ENCODE measurements at places on chromosomes 2 and 18.

DNA sequence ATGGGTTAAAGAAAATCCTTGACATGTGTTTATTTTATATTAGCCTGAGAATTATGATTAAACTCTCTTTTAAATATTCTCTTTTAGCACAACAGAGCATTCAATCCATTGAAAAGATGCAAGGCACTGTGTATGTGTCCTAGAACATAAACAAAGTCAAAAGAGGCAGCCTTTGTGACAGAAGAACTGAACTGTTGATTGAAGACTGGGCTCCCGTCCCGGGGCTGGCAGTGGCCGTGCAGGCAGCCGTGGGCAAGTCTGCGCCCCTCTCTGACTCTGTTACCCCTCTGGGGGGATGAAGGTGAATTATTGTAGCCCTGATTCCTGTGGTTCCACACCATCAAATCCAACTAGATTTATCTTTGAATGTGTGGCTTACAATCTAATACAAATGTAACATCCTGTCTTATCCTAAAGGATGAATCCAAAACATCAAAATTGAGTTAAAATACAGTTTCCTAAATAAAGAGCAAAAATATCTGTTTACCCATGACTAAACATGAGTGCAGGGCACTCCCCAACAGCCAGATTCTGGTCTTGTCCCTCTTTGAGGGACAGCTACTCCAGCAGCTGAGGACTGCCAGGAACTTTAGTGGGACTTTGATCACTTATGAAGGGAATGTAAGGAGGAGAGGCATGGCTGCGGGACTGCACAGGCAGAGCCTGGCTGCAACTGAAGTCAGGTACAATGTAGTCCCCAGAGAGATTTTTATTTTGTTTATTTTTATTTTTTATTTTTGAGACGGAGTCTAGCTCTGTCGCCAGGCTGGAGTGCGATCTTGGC, 37.3 kb upstream of the SH3BP4 start:
- no peak for DNase-seq

DNA sequence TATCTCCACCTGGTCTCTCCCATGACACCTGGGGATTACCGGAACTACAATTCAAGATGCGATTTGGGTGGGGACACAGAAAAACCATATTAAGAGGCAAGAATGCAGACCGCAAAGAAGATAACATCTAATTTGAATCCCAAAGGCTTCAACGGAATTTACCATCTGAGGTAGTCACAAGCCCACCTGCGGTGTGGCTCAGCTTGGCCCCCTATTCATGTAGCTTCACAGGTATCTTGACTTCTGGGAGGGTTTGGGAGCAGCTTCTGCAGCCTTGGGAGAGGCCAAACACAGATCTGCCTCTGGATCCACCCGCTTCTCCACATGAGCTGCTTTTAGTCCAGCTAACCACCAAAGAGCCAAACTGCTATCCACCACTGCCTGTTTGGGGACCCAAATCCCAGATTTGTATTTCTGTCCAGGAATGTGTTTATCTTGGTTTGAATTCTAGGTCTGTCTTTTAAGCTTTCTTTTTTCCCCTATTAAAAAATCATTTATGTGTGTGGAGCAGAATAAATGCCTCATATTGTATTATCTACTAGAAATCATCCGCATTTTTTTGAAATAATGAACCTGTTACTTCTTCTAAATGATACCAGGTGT, 247.6 kb downstream of the DLGAP1 start:
- no peak for DNase-seq

GRCh38 chr2:106921451-106921850, 35.5 kb upstream of the ST6GAL2 start:
- DNase-seq: no peak

- no peak for DNase-seq
Observed at GRCh38 chr2:1591461-1591770, 152.9 kb downstream of the PXDN start.

- no peak for DNase-seq
Observed at GRCh38 chr2:101111917-101112771, 39.0 kb downstream of the TBC1D8 start.

- DNase-seq: no peak
Observed at GRCh38 chr2:147679955-147680531, 164.8 kb upstream of the ACVR2A start.

- no peak for DNase-seq
Observed at GRCh38 chr2:152363936-152364335, 29.0 kb downstream of the FMNL2 start.

DNA sequence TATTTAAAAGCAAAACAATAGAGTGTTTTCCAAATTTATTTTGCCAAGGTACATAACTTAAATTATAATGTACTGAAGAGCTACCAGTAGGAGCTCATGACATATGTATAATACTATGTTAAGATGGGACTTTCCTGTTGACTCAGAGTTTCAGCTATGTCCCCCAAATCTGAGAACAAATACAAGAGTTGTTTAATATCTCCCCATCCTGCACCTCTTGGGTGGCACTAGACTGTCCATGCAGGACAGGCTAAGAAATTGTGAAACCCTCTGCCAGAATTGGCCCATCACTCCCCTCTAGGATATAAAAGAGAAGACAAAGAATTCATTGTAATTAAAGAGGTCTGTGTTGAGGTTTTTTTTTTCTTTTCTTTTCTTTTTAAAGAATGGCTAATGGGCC, 21.7 kb upstream of the CTAGE1 start:
- no peak for DNase-seq

GRCh38 chr2:16196687-16197503, 256.5 kb downstream of the MYCN start:
- DNase-seq: no peak

DNA sequence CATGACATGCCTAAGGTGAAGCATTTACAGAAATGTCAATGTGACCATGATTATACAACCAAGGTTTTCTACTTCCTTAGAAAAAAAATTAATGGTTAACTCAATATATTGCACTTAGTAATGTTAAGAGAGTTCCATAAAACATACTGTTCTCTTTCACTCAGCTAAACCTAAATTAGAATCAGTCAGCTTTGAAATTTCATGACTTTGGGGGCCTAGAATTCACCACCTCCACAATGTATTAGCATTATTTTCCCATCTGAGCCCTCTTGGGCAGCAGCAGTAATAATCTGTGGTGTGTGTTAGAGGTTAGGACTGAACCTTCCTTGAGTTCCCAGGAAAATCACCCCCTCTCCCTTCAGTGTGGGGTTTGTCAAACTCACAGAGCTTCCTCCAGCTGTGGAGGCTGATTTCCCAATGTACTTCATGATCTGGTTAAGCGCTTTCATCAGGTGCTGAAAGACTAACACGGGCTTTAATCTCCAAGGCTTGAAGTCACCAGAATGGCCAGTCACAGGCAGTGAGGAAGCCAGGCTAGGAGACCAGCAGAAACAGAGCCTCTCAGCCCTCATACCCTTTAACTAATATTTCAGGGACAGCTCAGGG, 7.1 kb upstream of the UPP2 start:
- no peak for DNase-seq

DNA sequence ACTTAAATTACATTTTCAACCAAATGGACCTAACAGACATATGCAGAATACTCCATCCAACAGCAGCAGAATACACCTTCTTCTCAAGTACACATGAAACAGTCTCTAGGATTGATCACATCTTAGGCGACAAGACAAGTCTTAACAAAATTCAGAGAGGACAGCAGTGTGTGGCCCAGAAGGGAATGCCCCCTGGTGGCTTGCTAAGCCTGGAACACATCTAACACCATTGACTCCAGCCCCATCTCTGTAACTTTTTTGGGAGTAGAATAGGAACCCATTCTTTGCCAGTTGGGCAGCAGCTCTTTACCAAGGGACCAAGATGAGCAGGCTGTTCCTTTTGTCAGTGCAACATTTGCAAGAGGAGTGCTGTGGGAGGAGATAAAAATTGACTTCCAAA, 249.9 kb downstream of the PLCL1 start:
- DNase-seq: peak; percentile 13

- DNase-seq: no peak
Observed at GRCh38 chr18:32714571-32715148, 58.2 kb downstream of the KLHL14 start.

DNA sequence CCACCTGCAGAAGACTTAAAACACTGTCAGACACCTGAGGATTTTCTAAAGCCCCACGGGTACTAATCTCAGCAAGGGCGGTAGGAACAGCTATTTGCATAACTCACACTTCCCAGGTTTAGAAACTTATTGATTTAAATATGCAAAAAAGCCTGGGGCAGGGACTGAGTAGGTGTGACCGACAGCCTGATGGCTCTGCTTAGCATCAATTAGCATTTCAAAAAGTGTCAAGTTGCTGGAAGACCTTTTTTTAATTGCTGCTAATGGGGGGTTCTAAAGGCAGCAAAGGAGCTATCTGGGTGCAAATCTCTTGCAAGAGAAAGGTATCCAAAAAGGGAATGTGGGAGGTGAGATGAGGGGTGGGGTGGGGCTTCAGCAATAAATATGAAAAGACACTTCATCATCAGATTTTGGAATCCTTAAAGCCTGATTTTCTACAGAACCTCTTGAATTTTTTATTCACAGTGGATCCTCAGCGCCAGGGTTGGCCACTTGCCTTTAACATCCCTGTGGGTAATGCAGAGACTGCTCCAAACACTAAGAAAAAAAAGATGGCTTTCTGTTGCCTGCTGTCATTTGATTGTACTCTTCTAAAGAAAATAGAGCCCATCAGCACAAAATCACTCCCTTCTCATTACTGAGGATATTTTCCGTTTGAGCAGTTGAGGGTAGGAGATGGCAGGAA, 121.1 kb upstream of the RMP24 start:
- DNase-seq: no peak

GRCh38 chr2:219425238-219426067, 7.3 kb downstream of the DES start:
- DNase-seq: no peak

GRCh38 chr2:62447411-62447810, 58.6 kb downstream of the TMEM17 start:
- no peak for DNase-seq

GRCh38 chr2:30655660-30656059, 151.6 kb downstream of the CAPN13 start:
- no peak for DNase-seq

GRCh38 chr18:10015941-10016819, 102.4 kb downstream of the VAPA start:
- DNase-seq: no peak

DNA sequence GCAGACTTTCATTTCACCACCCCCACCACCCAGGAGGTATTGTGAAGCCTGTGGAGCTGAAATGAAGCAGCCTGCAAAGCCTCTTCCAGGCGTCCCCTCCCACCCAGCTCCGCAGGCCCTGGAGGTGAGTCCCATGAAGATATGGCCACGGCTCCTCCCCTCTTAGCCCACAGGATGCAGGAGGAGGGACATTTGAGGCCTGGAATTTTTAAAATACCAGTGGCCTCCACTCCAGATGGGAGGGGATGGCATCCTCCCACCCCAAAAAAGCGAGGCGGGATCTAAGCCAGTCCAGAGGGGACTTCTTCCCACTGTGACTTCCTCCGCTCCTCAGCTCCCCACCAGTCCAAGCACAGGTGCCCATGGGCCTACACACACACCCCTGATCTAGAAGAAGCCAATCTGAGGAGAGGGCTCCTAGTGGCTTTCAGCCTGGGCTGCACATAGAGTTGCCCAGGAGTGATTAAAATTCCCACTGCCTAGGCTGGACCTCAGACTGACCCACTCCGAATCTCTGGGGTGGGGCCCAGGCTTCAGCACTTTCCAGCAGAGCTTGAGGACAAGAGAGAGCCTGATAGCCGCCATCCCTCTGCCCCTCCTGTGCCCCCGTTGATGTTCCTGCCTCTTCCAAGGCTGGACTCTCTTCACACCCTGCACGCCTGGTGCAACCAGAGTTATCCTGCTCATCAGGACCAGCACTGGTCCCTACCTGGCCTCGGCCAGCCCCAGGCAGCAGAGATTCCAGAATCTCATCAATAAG, 206.9 kb downstream of the TNS1 start:
- DNase-seq: no peak

GRCh38 chr2:72745679-72746368, 80.0 kb downstream of the EXOC6B start:
- no peak for DNase-seq

GRCh38 chr2:225296951-225297350, 102.6 kb upstream of the NYAP2 start:
- no peak for DNase-seq

- DNase-seq: no peak
Observed at GRCh38 chr2:11802782-11803191, 56.4 kb downstream of the LPIN1 start.

GRCh38 chr2:219619235-219619634, 8.2 kb upstream of the SLC4A3 start:
- DNase-seq: no peak

DNA sequence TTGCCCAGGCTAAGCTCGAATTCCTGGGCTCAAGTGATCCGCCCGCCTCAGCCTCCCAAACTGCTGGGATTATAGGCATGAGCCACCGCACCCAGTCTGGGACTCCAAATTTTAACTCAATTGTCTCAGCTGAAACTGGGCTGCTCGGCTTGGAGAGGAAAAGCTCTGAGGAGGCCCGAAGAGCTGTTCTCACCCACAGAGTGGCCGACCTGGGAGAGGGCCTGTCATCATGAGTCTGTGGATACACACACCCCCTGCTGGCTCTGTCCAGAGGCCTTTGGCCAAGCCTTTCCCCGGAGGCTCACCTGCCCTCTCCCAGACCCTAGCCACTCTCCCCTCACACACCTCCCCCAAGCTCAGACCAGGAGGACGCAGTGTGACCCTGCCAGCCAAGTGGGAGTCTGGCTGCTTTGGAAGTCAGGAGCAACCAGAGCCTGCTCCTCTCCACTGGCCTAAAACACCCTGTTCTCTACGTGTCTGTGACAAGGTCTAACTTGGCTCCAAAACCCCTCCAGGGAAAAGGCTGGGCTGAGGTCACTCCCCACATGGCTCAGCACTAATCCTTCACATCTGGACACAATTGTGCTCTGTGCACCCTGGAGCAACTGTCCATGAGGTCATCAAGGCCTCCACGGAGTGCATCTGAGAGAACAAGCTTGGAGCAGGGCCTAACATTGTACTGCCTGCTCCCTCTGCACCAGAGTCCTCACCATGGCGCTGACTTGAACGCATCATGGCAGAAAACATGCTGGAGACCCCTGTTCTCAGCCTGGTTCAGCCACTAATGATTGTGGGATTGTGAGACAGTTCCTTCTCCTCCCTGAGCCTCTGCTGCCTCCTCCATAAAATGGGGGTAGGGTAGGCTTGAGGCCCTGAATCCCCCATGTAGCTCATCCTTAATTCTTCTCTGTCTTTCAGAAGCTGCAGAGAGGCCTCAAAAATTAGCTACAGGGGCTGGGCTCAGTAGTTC, 49.9 kb upstream of the RAB6C start:
- DNase-seq: no peak

DNA sequence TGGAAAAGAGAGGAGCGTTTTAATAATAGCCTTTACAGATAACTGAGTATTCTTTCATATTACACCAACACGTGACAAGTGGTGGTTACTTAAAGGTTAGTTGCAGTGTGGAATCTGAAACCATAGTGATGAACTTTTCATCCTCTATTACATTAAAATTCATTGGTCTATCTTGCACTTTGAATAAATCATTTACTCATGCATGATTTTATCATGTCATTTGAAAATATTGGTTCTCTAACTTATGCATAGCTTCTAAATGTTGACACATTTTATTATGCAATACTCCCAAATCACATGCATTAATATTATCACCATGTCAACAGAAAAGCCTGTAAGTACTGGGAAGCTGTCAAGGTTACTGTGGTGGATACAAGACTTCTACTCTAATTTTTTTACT, 1432.2 kb downstream of the LRP1B start:
- no peak for DNase-seq
